ENCODE measurements at places on chromosomes 2 and 18.

DNA sequence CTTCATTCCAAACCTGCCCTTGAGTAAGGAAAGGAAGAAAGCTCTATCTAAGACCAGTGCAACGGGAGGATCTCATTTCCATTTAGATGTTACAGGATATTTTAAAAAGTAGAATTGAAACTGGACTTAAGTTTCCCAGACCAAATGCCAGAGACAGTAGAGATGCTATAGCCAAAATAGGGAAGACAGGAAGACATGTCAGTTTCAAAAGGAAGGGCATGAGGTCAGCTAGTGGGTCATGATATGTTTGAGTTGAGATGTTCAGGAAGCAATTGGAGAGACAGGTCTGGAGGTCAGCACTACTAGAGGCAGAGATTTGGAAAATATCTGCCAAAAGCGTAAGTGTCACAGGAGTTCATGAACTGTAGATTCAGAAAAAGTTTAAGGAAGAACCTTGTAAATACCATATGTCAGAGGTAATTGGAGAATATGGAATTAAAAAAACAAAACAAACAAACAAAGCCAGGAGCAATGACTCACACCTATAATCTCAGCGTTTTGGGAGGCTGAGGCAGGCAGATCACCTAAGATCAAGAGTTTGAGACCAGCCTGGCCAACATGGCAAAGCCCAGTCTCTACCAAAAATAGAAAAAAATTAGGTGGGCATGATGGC is 50.8 kb downstream of the EPHA4 start:
- DNase-seq = no peak

DNA sequence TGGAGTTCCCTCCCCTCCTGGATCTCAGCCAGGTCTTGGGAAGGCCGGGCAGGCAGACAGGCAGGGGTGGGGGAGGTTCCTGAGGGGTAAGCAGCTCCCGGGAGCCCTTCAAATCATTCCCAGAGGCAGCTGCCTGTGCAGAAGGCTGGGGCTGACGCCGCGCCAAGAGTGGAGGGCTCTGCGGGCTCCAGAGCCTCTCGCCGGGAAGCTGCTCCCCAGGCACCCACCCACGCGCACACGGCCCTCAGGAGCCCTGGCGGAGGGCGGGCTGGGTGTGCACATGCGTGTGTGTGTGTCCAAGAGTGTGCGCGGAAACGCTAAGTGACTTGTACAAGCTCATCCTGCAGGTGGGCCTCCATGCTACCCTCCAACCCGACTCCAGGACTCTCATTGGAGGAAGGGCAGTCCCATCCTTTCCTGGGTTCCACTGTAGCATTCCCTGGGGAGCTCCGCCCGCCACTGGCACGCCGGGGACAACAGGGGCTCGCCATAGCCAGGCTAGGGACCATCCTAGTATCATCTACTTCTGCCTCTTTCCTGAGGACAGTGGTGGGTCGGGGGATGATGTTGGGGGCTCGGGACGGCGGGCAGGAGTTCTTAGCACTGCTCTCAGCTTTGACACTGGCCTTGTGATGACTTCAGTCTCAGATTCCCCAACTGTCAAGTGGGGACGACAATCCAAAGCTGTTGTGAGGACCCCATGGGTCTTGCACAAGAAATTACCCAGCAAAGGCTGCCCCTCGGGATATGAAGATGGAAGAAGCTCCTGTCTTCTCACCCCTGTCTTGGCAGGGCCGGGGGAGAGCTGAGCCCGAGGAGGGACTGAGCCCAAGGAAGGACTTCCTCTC is 50.3 kb downstream of the INHBB start:
- DNase-seq = peak; percentile 46

GRCh38 chr18:77223653-77224052 is 26.0 kb upstream of the GALR1 start:
- DNase-seq = no peak

- DNase-seq = no peak
These were observed 73.7 kb downstream of the SP3 start for GRCh38 chr2:173891315-173892037.

DNA sequence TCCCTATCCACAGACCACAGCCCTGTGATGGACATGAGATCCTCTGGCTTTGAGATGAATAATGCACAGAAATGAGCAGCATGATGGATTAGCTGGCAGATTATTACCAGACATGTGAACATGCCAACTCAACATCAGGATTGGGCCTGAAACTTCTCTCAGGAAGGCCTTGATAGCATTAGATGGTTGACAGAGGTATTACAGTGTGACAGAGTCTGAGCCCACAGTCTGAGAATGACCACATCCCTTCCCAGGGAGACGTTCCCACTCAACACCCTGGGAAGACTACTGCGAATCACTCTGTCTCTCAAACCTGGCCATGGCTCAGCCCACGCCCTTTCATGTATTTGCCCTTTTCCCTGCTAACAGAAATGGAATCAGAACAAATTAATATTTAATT is 66.9 kb downstream of the BCL11A start:
- no peak for DNase-seq

- no peak for DNase-seq
These were observed 39.5 kb downstream of the BABAM2 start for GRCh38 chr2:27929916-27930486.

DNA sequence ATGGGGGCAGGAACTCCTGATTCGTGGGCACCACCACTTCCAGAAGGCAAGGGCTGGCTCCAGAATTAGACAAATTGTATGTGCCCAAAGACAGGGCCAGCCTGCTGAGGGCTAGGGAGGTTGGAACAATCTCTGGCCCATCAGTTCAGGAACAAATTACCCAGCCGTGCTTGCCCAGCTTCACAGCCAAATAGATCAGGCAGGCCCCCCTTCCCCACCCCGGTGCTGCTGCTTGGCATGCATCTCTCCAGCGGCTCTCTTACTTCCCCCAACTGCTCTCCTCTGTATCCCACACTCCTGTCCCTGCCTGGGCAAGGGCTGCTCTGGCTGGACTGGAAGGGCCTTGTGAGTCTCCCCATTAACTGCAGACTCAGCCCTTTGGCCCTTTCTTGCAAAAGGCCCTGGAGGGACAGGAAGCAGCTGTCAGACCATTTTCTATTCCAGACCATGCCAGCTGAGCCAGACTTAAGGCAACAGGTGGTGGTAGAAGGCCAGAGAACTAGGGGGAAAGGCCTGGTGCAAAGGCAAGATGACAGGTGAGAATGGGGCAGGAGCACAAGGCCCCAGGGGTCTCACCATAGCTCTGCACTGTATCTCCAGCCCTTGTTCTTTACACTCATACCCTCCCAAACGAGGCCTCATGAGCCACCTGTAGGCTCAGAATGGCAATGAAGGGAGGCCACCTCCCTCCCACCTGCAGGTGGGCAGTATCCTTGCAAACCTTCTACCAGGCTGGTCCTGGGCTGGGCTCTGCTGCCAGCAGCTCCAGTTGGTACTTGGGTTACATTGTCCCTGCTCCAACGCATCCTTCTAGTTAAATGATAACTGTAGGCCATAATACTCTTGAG is 30.7 kb upstream of the ACAA2 start:
- DNase-seq = no peak

- DNase-seq = no peak
These were observed 64.6 kb downstream of the ZC3H6 start for GRCh38 chr2:112339986-112340385.

DNA sequence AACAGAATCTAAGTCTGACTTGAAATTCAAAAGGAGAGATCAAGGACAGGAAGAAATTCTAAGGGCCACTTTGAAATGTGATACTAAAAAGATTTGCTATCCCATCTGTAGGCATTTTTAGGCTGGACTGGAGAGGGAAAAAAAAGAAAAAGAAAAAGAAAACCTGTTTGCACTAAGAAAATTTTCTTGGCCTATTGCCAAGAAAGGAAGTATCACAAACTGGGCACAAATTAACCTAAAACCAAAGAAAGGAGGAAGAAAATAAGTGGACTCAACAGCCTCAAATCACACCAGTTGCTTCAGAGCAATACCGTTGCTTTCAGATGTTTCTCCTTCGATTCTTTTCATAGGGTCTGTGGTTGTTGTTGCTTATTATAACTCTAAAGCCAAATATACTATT is 287.9 kb upstream of the VRK2 start:
- DNase-seq = no peak

- no peak for DNase-seq
These were observed 64.1 kb downstream of the DTNA start for GRCh38 chr18:34773961-34774766.

- no peak for DNase-seq
These were observed 75.3 kb upstream of the PPP1CB start for GRCh38 chr2:28676152-28676835.

DNA sequence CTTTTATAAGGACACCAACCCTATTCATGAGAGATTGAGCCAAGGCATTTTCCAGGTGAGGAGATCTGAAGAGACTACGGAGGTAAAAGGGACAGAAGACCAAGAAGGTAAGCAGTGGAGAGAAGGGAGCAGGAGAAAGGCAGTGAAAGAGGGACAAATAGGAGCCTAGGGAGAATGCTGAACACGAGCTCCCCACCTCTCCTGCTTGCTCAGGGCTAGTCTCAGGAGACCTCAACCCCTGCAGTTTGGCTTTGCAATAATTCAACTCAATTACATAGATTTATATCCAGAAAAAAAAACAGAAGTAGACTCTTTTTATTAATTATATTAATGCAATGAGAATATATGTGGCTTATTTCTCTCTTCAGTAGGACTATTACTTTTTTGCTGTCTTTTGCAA is 91.0 kb upstream of the DDX18 start:
- no peak for DNase-seq

- no peak for DNase-seq
These were observed 151.8 kb upstream of the NABP1 start for GRCh38 chr2:191526091-191526490.

GRCh38 chr18:24502667-24503523 is 42.5 kb downstream of the HRH4 start:
- DNase-seq = no peak

- DNase-seq = no peak
These were observed 481.3 kb downstream of the PIK3C3 start for GRCh38 chr18:42436222-42436765.

DNA sequence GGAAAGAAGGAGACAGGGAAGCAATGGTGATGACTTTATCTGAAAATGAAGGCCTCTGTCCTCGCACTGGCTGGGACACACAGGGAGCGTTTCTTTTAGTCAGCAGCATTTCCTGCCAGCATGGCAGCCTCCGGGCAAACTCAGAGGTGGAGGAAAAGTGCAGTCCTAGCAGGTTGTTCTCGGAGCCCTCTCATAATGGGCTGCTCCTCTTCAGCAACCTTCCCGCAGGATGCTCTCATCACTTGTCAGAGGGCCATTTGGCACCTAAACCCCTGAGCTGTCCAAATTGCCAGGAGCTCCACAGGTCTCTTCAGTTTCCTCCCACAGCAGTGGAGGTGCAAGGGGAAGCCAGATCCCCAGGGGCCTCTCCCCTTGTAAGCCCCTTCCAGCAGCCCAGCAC is 6.2 kb downstream of the STK39 start:
- no peak for DNase-seq

DNA sequence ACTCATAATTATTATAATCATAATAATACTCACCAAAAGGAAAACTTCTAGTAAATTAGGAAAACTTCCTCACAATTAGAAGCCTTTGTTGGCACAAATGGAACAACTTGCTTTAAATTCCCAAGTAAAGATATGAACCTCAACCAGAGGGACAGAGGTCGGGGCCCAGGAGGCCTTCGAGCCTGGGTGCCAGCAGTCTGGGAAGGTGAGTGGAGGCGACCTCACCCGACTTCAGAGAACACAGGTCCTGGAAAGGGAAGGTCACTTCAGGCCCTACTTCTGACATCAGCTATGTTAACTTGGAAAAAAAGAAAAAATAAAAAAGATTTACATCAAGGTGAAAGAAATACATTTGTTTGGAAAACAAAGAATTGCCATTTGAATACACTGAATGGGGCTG is 350.0 kb upstream of the MYT1L start:
- no peak for DNase-seq

- DNase-seq = peak; percentile 64
These were observed 18.2 kb upstream of the PCBP1 start for GRCh38 chr2:70069049-70069448.

- DNase-seq = no peak
These were observed 51.6 kb upstream of the KYNU start for GRCh38 chr2:142825861-142826260.

- no peak for DNase-seq
These were observed 1.7 kb downstream of the SYT4 start for GRCh38 chr18:43275546-43275945.

- no peak for DNase-seq
These were observed 1.1 kb upstream of the HOXD8 start for GRCh38 chr2:176128172-176128981.

- DNase-seq = no peak
These were observed 10.8 kb downstream of the IWS1 start for GRCh38 chr2:127515383-127515915.

GRCh38 chr18:10038268-10038667 is 124.5 kb downstream of the VAPA start:
- no peak for DNase-seq

DNA sequence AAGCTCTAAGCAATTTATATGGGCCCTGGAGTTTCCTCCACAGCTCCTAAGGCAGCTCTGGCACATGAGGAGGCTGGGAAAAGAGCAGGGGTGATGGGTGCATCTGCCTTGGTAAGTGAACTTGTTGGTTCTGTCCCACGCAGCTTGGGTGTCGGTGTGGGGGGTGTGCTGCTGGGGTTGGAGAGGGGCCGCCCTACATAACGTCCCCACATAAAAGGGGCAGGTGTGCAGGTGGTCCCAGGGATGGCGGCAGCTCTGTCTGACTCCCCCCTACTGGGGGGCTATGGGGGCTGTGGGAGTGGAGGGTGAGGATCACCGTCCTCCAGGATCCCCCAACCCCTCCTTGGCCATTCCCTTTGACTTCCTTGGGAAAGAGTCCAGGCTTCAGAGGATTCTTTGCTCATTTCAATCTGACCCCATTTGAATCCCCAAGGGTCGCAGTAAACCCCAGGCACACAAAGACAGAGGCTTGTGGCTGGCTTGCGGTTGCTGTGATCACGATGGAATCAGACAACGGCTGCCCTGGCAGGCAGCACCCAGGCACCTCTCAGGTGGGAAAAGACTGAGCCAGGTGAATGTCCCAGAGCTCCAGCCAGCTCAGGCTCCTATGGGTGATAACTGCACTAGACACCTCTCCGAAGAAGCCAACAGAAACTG is 34.5 kb upstream of the CD8A start:
- DNase-seq = peak; percentile 33

DNA sequence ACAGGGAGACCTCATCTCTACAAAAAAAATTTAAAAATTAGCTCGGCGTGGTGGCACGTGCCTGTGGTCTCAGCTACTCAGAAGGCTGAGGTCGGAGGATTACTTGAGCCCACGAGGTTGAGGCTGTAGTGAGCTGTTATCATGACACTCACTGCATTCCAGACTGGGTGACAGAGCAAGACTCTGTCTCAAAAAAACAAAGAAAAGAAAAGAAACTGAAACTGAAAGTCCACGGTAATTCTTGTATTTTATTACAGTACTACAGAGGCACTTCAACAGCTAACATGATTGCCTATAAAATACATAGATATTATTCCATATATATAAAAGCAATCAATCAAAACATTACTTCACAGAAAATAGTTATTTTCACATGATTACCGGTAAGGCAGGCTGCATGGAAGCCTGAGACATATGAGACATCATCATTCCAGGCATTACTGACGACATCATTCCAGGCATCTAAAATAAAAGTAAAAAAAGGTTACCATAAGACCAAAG is 23.1 kb downstream of the PRPF40A start:
- DNase-seq = no peak

GRCh38 chr18:33184958-33185357 is 255.6 kb downstream of the CCDC178 start:
- no peak for DNase-seq

Data from NCI-H2107 (cell line).